ENCODE measurements at places on chromosomes 1 and 21. TPM values are rescaled to one million over a fixed set of nuclear protein-coding genes. Genes with fewer than 3 reads are reported as not detected.

Gene KRTAP10-8
- not detected for total RNA-seq

- no peaks in the 10 kb centered on the region for H3K36me3 ChIP-seq
- H3K27me3 ChIP-seq, result no peaks in the 10 kb centered on the region
- no peak for DNase-seq
- no peak overlapping the region for H3K27ac ChIP-seq
Observed at GRCh38 chr1:50917138-50918137, 42.6 kb downstream of the FAF1 start.

Gene UBL4B
- 1.1 TPM for total RNA-seq

Gene BMP8B
- total RNA-seq, result 0.29 TPM

GRCh38 chr1:159229260-159229885 is 24.7 kb downstream of the ACKR1 start:
- no peaks in the 10 kb centered on the region for H3K4me1 ChIP-seq
- DNase-seq, result peak; percentile 14
- H3K27me3 ChIP-seq, result peaks cover 4% of the 10 kb centered on the region
- no peak overlapping the region for H3K27ac ChIP-seq
- no peaks in the 10 kb centered on the region for H3K36me3 ChIP-seq

Gene LEFTY1
- total RNA-seq, result not detected

- no peak overlapping the region for H3K27ac ChIP-seq
- H3K4me1 ChIP-seq, result no peaks in the 10 kb centered on the region
- no peak overlapping the region for H3K4me3 ChIP-seq
- H3K27me3 ChIP-seq, result no peaks in the 10 kb centered on the region
Observed at GRCh38 chr1:91129458-91129857, 107.6 kb upstream of the ZNF644 start.

DNA sequence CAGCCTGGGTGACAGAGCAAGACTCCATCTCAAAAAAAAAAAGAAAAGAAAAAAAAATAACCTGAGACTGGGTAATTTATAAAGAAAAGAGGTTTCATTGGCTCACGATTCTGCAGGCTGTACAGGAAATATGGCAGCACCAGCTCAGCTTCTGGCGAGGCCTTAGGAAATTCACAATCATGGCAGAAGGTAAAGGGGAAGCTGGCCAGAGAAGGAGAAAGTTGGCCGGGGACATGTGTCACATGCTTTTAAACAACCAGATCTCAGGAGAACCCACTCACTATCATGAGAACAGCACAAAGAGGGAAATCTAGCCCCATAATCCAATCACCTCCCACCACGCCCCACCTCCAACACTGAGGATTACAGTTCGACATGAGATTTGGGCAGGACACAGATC is 125.3 kb downstream of the DISP1 start:
- H3K27me3 ChIP-seq, result no peaks in the 10 kb centered on the region
- H3K36me3 ChIP-seq, result no peaks in the 10 kb centered on the region
- no peak overlapping the region for H3K4me3 ChIP-seq
- no peak for DNase-seq
- H3K4me1 ChIP-seq, result no peaks in the 10 kb centered on the region
- H3K27ac ChIP-seq, result no peak overlapping the region

GRCh38 chr1:159900086-159900680 is at the start of gene CFAP45:
CFAP45 (minus strand) TSS chr1:159900165; CDS start chr1:159900098, 67 bp downstream.
- H3K4me1 ChIP-seq, result peaks cover 18% of the 10 kb centered on the region
- H3K27ac ChIP-seq, result no peak within 1 kb of the TSS
- H3K4me3 ChIP-seq, result peak within 1 kb of the TSS; percentile 41
- DNase-seq, result peak; percentile 93
- H3K36me3 ChIP-seq, result no peaks in the 10 kb centered on the region
- H3K27me3 ChIP-seq, result no peaks in the 10 kb centered on the region

DNA sequence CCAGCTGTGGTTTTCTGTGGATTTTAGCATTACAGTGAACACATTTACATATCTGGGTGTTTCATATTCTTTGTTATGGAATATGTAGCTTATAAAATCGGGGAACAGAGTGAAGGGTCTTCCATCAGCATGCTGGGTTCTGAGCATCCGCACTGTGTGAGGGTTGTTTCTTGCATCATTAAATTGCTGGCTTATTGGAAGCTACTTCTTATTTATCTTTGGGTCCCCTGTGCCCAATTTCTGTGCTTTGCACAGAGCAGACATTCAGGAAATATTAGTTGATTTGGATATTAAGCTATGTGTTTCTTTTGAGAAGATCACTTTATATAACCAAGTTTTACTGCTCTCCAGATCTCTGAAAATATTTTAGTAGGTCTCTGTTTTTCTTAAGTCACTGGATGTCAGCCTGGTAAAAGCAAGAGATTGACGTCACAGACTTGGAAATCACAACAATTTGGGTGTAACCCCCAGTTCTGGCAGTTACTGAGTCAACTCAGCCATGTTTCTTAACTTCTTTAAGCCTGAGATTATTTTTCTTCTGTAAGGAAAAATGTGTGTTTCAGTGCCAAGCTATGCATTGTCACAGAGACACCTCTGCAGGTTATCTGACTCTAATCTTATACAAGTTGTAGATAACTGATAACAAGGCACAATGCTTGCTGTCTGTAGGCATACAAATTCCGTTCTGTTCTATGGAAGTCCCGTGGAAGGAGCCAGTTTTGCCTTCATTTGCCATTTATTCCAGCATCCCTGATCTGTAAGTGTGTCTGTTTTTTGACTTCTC is 258.3 kb upstream of the KAZN start:
- no peak overlapping the region for H3K4me3 ChIP-seq
- peak overlapping the region; percentile 66 for H3K27ac ChIP-seq
- no peaks in the 10 kb centered on the region for H3K27me3 ChIP-seq
- no peaks in the 10 kb centered on the region for H3K36me3 ChIP-seq
- DNase-seq, result peak; percentile 85
- H3K4me1 ChIP-seq, result peaks cover 15% of the 10 kb centered on the region

Gene KRTAP7-1
- total RNA-seq, result not detected

GRCh38 chr1:185532856-185533255 is 201.3 kb upstream of the HMCN1 start:
- H3K36me3 ChIP-seq, result no peaks in the 10 kb centered on the region
- H3K27ac ChIP-seq, result no peak overlapping the region
- no peak overlapping the region for H3K4me3 ChIP-seq

Gene HPCAL4
- not detected for total RNA-seq

GRCh38 chr1:243595527-243596210 is 254.4 kb downstream of the AKT3 start:
- no peaks in the 10 kb centered on the region for H3K27me3 ChIP-seq
- H3K36me3 ChIP-seq, result no peaks in the 10 kb centered on the region
- DNase-seq, result no peak
- H3K4me3 ChIP-seq, result no peak overlapping the region

DNA sequence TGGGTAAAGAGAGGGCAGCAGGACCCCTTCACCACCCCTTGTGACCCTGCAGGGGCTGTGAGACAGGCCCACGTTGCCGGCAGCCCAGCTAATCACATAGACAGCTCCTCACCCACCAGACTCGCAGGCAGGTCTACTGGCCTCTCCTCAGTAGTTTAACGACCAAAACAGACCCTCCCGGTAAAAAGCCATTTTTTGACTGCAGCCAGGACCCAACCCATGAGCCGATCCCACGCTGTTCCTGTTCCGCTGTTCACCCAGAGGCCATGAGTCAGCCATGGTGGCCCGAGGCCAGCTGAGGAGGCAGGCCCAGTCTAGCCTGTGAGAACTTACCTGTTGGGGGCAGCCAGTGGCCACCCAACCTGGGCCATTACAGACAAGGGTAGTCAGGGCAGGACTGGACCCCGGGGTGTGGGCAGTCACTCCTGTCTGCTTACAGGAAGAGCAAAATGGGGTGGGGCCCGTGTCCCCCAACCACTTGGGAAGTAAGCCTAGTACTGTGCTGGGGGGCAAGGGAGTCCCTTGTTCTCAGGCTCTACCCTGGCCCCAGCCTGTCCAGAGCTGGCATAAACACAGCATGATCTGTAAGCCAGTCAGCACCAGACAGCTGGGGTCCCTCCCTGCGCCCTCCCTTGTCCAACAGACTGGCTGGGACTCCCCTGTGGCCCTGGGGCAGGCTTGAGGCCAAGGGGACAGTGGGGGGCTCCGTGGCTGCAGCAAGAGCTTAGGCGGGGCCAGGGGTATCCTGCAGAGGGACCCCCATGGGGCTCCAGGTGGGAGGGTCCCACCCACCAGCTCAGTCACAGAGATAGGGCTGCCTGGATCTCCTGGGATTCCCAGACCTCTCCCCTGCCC is 61.9 kb downstream of the WNT9A start:
- H3K27me3 ChIP-seq, result no peaks in the 10 kb centered on the region
- H3K4me3 ChIP-seq, result no peak overlapping the region
- H3K36me3 ChIP-seq, result no peaks in the 10 kb centered on the region
- H3K27ac ChIP-seq, result no peak overlapping the region
- peak; percentile 98 for DNase-seq
- H3K4me1 ChIP-seq, result no peaks in the 10 kb centered on the region

DNA sequence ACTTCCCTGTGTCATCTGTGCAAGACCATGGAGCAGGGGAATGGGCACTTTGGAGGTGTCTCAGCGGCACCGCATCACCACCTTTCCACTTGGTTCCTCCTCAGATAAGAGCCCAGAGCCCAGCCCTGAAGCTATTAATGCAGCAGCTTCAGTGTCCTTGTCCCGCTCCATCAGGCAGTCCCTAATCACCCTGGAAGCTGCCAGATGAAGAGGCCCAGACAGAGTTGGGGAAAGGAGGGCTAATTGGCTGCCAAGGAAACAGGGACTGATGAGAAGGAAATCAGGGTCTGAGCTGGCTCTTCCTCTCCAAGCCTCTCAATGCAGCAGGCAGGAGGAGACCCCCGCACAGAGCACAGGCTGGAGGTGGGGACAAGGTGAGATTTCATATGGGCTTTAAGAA is 83.1 kb upstream of the KLHDC7A start:
- H3K4me3 ChIP-seq, result no peak overlapping the region
- no peaks in the 10 kb centered on the region for H3K4me1 ChIP-seq
- DNase-seq, result no peak
- H3K27ac ChIP-seq, result no peak overlapping the region
- no peaks in the 10 kb centered on the region for H3K36me3 ChIP-seq

- no peak for DNase-seq
- H3K36me3 ChIP-seq, result no peaks in the 10 kb centered on the region
- H3K27ac ChIP-seq, result no peak overlapping the region
Observed at GRCh38 chr21:31752352-31752751, 20.4 kb upstream of the SCAF4 start.

GRCh38 chr1:163305441-163305840 is 16.3 kb upstream of the NUF2 start:
- H3K4me1 ChIP-seq, result peaks cover 22% of the 10 kb centered on the region
- H3K27ac ChIP-seq, result no peak overlapping the region
- H3K4me3 ChIP-seq, result no peak overlapping the region

- peak overlapping the region; percentile 97 for H3K27ac ChIP-seq
- H3K27me3 ChIP-seq, result no peaks in the 10 kb centered on the region
- H3K4me1 ChIP-seq, result peaks cover 36% of the 10 kb centered on the region
- H3K36me3 ChIP-seq, result no peaks in the 10 kb centered on the region
- DNase-seq, result peak; percentile 86
Observed at GRCh38 chr1:63746129-63746864, 27.5 kb upstream of the ROR1 start.

DNA sequence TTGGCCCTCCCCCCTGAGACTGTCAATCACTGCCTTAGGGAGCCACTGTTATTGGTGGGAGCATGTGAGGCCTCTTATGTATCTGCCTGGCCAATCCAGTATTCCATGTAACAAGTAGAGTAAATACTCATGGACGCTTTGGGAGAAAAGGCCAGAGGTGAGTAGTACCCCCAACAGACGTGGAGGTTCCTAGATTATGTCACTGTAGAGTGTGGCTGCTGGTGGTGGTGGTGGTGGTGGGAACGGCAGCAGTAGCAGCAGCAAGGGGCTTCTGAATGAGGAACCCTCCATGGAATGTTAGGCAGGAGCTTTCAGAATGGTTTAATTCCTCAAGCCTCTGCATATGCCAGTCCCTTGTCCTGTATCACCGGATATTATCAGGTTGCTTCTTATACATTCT is 118.5 kb downstream of the UCK2 start:
- H3K27me3 ChIP-seq, result no peaks in the 10 kb centered on the region
- no peaks in the 10 kb centered on the region for H3K36me3 ChIP-seq
- no peak for DNase-seq
- no peak overlapping the region for H3K4me3 ChIP-seq
- no peaks in the 10 kb centered on the region for H3K4me1 ChIP-seq
- H3K27ac ChIP-seq, result no peak overlapping the region

DNA sequence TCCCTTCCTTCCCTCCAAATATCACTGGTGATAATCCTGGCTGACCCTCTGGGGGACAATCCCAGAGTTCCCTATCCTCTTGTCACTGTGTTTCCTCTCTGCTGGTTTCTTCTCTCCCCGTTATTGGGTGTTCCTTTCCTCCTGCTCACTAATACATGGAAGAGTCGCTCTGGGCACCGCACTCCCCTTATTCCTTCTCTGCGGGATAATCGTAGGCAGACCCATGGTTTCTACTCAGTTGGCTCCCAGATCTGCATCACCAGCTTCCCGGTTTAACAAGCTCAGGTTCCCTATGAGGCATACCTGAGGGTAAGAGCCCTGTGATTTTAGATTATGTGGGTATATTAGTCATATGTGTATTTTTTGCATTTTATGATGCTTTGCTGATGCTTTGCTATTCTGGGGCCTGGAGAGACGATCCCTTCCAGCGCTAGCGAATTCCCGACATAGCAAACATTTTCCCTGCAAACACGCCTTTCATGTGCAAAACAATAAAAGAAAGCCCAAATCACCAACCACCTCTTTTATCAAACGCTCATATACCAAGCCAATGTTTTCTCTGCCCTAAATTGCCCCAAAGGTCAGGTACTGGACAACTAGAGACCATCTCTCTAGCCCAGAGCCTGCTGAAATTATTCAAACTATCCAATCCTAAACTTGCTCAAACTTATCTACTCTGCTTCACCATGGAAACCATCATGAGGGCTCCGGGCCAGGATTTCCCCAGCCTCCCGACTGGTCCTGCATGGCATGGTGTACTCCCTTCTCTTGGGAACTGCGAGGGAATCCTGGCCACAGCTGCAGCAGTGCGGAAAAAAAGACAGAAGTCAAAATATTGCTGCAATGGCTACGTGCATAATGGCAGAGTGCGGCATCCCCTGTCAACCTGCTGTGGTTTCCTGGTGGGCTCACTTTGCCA is 84.2 kb downstream of the PCP4 start:
- H3K36me3 ChIP-seq, result no peaks in the 10 kb centered on the region
- H3K27me3 ChIP-seq, result no peaks in the 10 kb centered on the region
- no peak overlapping the region for H3K4me3 ChIP-seq
- no peaks in the 10 kb centered on the region for H3K4me1 ChIP-seq
